T-helper 2 cell (primary cell): ENCODE measurements at places on chromosomes 5 and 9.

DNA sequence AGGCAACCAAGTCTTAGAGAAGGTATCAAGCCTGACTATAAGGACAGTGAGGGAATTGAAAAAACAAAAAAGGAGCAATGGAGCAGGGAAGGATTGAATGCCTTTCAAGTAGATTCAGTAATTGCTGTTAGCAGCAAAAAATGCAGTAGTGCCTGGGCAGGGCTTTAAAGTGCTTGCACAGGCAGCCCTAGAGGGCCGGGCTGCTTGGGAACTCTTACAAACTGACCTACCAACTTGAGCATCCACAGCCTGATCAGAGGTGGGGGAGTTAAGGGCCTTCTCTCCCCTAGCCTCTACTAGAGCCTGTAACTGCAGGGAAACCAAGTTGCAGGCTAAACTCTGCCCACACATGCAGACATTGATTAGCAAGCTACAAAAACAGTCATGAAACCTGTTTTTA, 19.4 kb downstream of the FXN start:
- DNase-seq, result no peak

DNA sequence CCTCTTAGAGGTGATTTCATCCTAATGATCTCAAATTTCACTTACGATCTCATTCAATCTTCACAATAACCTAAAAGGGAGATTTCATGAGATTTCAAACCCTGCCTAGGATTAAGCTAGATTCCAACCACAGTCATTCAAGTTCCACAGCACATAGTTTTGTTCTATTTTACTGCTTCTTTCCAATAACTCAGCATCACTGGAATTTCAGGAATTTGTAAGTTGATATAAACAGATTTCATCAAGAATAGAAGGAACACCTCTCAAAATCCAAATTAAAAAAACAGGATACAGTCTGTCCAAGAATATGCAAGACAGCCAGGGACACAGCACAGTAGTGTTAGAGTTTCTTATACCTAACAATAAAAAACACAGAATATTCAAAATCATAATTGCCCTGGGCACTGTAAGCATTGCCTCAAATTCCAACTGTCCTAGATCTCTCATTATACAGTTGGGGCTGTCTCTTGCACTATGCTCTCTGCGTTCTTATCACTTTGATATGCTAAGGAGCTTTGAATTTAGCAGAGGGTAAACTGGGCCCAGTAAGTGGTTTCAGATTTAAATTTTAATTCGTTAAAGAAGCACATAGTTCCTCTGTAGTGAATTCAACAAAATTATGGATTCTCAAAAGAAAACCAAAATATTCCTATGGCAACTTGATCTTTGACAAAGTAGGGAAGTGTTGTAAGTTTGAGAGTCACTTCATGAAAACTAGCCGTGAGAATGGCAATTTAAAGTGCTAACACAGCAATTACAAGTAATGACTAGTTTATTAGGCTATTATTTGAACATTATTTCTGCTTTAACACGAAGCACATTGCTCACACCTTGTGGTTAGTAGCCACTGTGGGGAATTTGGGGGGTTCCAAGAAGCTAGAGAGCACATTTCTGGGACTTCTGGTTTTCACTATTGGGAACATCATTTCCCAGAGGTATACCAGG, 478.6 kb upstream of the C9orf72 start:
- no peak for DNase-seq

DNA sequence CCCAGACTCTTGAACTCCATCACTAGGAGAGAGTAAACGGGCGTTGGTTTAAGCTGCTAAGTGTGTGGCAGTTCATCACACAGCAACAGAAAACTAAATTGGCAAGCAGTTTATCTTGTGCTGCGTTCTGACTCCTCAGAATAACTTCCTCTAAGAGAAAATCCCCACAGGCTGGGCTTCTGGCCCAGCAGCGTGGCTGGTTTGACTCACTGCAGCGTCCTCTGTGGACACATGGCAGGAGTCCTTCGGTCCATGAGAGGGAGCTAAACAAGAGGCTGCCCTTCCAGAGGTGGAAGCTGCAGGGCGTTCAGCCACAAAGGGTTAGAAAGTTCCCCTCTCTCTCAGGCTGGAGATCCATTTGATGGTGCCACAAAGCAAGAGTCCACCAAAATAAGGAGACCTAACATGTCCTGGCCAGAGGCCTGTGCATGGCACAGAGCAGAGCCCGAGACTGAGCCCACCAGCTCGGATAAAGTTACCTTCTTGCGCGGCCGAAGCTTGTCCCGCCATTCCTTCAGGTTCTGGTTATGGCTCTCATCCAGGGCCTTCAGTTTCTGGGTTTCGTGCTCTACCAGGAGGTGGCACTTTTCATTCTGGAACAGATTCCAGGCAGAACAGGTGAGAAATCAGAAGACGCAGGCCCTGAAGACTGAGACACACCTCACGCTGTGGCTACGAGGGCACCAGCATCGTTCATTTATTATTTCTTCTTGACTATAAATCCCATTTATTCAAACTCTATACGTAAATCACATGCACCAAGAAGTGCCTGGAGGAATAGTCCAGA, 46.2 kb upstream of the FBXW11 start:
- no peak for DNase-seq

- DNase-seq, result no peak
Measured at GRCh38 chr9:38337181-38337580, 55.3 kb upstream of the ALDH1B1 start.
